ENCODE measurements at places on chromosomes 2 and 18.

GRCh38 chr2:34229998-34230397 is 630.9 kb upstream of the FAM98A start:
- no peak for DNase-seq

GRCh38 chr18:79930020-79930642 is 21.3 kb downstream of the SLC66A2 start:
- DNase-seq = no peak

GRCh38 chr2:85584354-85584856 is at the start of gene VAMP5:
Gene VAMP5 (plus strand): TSS chr2:85584431. CDS start chr2:85584491, 60 bp downstream.
- peak; percentile 78 for DNase-seq

- no peak for DNase-seq
Measured at GRCh38 chr2:112216167-112216566, 38.7 kb downstream of the ZC3H8 start.

DNA sequence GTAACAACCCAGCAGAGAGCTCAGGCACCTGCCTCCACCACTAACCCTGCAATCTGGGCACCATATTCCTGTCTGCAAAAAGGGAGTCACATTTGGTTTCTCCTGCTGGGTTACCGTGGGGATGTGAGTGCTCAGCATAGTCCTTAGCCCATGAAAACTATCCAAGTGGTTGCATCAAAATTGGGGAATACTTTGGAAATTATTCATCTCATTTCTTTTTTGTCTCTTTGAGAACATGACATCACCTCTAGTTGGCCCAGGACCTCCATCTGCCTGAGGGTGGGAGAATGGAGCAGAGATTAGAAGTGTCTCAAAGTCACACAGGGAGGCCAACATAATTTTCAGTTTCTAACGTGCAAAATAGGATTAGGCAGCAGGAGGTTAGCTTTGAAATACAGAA is 19.3 kb upstream of the SPP2 start:
- no peak for DNase-seq

DNA sequence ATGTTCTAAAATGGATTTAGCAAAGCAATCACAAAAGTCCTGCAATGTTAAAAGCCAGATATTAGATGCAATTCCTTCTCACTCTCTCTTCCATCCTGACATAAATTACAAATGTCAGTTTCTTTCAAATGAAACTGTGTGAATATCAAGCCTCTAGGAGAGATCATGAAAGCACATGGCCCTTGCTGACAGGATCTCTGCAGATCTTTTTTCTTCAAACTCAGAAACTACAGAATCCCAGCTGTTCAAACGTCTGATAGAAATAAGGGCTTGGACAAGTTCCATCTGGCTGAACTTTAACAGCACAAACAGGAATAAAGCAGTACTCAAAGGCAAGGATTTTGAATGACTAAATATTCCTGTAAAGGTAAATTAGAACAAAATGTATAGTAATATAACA is 47.6 kb downstream of the PDE1A start:
- no peak for DNase-seq

DNA sequence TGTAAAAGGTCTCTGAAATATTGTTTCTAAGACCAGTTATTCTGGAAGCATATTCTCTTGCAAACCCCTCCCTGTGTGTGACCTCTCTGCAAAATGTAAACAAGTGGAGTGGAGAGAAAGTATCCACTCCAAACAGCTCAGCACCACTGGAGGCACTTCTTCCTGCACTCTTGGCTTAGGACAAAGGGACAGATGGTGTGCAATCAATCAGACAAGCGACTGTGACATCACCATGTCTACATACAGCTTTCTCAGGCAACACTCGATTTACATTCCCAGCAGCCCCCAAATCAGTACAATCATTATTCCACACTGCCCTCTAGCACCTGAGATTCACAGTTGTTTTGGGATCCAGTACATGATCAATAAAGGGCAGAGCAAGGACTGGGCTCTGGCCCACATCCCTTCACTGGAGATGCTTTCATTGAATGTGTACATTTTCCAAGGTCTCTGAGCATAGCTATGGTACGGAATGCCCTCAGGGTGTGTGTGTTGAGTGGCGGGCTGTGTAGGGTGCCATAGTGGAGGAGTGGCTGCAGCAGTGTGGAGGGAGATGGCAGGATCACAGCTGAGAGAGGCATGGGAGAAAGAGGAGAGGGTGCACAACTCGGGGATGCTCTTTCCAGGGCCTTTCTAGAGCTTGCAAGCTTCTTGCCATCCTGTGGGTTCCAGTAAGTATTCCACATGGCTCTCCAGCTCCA is 311.8 kb upstream of the ST6GAL2 start:
- no peak for DNase-seq

DNA sequence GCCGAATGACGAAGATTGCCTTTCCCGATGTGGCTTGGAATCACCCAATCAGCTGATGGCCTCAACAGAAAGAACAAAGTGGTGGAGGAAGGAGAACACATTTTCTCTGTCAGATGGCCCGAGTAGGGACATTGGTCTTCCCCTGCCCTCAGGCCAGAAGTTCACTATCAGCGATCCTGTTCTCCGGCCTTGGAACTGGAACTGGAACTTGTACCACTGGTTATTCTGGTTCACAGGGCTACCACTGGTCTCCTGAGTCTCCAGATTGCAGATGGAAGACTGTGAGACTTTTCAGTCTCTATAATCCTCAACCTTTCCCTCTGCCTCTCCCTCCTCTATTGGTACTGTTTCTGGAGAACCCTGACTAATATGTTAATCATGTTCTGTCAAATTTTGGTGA is 180.4 kb downstream of the ANKRD30B start:
- DNase-seq = no peak

DNA sequence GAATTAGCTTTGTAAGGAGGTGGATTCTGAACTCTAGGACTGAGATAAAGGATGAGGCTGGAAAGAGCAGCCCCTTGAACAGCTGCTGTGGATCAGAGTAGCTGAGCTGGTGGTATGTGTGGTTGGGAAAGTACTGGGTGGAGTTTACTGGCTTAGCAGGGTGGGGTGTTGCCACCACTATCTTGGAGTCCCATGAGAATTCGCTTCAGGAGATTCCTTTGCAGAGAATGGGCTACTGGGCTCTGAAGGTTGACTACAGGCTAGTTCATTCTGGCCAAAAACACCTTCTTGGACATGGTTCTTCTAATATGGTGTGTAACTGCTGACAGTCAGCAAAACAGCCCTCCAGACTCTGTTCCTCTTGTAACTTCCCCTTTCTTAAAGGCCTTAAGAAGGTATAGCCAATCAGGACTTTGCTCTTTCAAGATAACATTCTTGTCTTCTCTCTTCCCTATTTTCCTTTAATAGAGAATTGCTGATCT is 52.7 kb downstream of the TET3 start:
- DNase-seq = no peak

GRCh38 chr2:96402591-96402990 is 67.0 kb downstream of the NCAPH start:
- no peak for DNase-seq

DNA sequence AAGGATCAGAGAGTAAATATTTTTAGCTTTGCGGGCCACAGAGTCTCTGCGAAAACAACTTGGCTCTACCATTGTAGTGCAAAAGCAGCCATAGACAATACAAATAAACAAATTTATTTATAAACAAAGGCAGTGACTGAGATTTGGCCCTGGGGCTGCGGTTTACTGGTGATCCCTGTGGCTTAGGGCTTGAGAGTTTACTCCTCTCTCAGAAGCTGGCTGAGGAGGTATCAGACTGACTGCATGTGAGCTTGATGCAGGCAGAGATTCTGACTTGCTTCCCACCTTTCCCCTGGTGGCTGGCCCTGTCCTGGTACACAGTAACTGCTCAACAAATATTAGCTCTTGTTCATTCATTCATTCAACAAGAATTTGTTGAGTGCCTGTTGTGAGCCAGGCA is 81.5 kb downstream of the PRKCE start:
- no peak for DNase-seq

DNA sequence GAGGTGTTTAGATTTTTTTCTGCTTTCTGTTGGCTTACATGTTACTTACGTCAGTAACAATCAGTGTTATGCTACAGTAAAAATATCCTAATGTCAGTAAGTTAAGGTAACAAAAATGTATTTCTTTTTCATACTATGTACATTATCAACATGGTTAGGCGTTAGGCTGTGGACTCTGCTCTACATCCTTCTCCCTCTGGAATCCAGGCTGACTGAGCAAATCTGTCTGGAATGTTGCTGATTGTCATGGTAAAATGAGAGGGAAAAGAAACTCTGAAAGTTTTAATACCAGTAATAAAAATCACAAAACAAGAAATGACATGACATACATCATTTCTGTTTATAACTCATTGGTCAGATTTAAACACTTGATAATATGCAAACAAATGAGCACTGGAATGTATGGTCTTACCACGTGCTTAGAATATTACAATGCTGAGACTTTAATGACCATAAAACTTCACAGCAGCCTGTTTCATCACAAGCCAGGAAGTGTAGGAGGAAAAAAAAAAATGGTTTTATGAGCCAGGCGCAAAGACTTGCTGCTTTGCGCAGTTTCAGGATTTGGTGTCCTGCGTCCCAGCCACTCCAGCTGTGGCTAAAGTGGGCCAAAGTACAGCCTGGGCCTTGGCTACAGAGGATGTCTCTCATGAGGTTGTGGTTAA is 252.4 kb downstream of the FSIP2 start:
- no peak for DNase-seq

DNA sequence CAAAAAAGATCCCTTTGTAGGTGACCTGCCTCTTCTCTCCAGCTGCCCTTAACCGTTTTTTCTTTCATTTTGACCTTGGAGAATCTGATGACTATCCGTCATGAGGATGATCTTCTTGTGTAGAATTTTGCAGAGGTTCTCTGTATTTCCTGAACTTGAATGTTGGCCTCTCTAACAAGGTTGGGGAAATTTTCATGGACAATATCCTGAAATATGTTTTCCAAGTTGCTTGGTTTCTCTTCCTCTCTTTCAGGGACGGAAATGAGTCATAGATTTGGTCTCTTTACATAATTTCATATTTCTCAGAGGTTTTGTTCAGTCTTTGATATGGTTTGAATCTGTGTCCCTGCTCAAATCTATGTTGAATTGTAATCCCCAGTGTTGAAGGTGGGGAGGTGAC is 34.0 kb downstream of the ZC3H8 start:
- no peak for DNase-seq

GRCh38 chr18:68519336-68519735 is 195.6 kb downstream of the TMX3 start:
- no peak for DNase-seq

GRCh38 chr2:30403592-30404312 is 43.3 kb upstream of the LCLAT1 start:
- no peak for DNase-seq

GRCh38 chr2:3478846-3479385 is 40.4 kb downstream of the ADI1 start:
- DNase-seq = no peak

GRCh38 chr2:150478200-150478974 is 9.1 kb downstream of the RND3 start:
- DNase-seq = no peak

DNA sequence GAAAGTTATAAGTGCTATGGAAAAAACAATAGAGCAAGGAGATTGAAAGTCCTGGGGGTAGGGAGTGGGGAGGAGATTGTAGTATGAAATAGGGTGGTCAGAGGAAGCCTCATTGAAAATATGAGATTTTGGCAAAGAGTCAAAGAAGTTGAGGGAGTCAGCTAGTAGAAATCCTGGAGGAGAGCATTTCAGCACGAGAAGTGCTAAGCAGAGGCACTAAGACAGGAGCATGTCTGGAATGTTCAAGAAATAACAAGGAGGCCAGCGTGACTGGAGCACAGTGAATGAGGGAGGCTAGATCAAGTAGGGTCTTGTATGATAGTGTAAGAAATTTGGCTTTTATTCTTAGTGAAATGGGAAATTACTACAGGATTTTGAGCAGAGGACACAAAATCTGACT is 2.1 kb upstream of the TSPYL6 start:
- no peak for DNase-seq

DNA sequence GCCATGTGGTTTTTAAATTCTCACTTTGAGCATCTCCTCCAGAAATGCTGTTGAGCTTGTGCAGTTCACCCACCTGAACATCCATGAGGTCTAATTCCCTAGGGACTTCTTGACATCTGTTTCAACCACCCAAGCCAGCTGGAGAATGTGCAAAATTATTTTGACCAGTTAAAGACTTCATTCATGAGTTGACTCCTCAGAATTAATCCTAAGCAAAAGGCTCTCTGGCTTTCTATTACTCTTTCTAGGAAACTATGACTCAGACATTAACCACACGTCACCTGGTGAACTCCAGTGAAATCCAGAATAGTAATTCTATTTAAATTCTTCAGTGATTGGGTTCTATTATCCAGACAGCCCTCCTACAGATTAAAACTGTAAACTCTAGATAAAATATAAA is 247.5 kb downstream of the NBAS start:
- DNase-seq = no peak

GRCh38 chr2:206801418-206802189 is 36.2 kb downstream of the FASTKD2 start:
- no peak for DNase-seq

DNA sequence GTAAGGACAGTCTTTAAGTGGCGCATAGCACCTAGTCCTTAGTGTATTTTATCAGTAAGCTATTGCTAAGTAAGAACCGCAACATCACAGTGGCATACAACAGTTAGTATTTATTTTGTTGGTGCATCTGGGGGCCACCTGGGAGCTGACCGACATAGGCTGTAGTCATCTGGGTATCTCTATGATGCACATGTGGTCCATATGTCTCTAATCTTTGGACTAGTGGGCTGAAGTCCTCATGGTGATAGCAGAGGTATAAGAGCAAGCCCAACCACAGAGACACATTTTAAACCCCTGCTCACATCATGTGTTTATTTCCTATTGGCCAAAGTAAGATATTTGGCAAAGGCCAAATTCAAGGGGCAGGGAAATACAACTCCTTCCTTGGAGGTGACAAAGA is 2.9 kb downstream of the CAMKMT start:
- no peak for DNase-seq

GRCh38 chr2:144459286-144459685 is 60.6 kb downstream of the ZEB2 start:
- no peak for DNase-seq

GRCh38 chr2:204663816-204664425 is 118.6 kb downstream of the PARD3B start:
- no peak for DNase-seq

DNA sequence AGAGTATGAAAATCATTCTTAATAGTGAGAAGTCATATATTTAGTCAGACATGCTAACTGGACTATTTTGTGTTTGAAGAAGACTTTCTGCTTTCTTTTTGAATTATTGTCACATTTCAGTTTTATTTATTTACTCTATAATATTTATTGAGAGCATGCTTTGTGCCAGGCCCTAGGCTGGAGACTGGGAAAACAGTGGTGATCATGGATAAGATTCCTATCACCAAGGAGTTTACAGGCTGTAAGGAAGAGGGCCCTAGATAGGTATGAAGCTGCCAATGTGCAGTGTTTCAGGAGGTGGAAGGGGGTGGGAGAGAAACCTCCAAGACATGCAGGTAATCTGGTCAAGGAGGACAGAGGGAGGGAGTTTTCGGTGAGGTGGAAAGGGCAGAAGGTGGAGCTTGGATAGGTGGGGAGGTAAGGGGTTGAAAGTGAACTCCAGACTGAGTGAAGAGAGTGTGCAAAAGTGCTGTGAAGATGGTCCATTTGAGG is 207.5 kb downstream of the ARHGAP15 start:
- no peak for DNase-seq
